NCI-H1436 treated with DMSO at 0.1 percent for 48 hours (cell line): ENCODE measurements at places on chromosomes 1 and 21.

GRCh38 chr1:178513278-178513983 lies 522 bp downstream of the TEX35 start:
- DNase-seq = no peak

DNA sequence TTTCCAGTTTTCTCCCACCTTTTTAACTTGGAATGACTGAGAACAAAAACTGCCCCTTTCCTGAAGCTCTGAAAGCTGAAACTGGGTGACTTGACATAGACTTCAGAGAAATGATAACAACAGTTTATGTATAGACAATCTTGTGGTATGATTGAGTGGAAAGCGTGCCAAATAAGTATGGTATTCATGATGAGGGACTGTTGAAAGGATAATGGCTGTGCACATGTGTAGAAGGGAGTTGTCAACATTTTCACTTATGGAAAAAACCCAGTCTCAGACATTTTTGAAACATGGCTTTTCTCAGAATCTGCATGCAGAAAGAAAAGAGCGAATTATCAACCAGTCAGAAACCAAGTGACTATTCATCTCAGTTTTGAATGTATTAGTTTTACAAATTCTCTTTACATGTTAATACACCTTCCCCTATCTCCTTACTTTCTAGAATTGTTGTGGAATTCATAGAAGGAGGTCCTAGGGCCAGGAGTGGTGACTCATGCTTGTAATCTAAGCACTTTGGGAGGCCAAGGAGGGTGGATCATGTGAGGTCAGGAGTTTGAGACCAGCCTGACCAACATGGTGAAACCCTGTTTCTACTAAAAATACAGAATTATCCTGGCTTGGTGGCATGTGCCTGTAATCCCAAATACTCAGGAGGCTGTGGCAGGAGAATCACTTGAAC lies 261.2 kb downstream of the S1PR1 start:
- DNase-seq = no peak

DNA sequence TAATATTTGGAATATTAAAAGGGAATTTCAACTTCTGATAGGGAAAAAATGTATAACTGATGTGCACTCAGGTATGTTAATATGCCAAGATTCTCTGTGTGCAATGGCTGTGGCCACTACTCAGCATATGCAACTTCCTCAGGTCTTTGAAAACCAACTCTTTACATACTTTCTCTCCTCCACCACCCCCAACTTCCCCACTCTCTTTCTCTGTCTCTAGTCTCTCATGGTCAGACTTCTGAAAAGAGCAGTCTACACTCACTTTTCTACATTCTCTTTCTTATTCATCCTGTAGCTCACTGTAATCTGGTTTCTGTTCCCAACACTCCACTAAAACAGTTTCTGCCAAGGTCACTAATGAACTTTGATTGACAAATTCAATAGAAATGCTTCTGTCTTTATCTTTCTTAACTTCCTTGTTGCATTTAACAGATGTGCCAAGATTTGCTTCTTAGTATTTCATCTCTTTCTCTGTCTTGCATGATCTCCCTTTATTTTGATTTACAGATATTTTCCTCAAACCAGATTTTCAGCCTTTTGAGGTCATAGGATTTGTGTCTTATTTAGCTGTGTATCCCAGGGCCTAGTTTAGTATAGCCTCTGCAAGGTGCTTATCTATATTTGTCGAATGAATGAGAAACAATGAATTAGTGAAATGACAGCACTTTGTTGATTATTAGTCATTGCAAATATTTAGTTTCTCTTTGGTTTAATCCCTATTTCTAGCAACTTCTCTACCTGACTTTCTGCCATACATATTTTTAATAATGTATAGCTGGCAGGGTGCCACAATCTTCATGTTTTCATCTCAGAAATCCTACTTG lies 168.9 kb downstream of the LMO4 start:
- DNase-seq = no peak

GRCh38 chr1:212692774-212693644 lies 6.6 kb downstream of the BATF3 start:
- no peak for DNase-seq

GRCh38 chr1:203521812-203522211 lies 27.9 kb downstream of the OPTC start:
- DNase-seq = no peak

DNA sequence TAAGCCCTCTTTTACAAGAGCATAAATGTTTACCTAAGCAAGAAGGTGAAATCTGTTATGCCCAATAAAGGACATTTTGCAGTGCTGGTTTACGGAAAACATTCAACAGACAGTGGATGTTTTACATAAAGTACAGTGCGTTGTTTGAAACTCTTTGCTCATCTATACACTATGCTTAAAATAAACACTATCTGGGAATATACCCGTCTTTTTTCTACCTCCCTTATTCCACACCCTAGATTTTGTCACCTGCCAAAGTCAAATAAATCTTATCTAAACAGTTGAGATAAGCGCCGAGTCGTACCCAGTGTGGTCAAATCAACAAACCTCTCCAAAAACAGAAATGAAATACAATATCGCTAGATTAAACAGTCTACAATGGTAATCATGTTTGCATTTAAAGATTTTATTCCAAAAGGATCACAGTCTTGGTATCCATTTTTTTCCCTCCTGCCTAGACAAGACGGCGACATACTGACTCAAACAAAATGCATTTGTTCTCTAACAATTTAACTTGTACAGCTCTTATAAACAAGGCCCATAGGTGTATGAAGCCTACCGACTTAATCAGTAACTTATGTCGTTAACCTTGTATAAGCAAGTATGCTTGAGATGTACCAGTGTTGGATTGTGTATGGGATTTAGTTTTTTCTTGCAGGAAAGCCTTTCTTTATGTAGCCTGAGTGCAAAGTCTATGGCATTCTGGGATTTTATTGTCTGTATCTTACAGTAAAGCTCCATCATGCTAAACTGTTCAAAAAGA lies 189.1 kb downstream of the FMN2 start:
- no peak for DNase-seq
